ENCODE measurements at places on chromosomes 11 and 22.

DNA sequence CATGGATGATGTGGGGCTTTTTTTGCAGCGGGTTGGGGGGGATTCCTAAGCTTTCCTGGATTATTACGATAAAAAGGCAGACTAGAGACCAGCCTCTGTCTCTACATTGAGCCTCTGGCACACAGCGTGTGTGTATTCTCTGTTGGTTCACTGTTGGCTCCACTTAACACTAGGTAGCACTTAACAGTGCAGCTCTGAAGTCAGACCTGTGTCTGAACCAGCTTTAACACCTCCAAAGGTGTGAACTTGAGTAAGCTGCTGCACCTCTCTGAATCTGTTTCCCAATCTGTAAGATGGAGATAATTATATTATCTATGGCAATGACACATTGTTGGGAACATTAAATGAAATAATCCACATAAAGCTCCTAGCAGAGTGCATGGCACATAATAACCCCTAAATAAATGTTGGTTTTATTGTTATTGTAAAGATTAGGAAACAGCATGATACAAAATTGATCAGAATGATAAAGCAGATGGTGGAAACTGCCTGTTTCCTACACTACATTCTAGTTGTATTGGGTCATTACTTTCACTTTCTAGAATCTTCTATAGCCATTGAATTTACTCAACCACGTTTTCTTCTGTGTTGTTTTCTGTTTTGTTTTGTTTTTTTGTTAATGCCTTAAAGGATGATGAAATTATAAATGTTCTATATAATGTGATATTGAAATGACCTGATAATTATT is 108.4 kb downstream of the ARL14EP start:
- no peak for DNase-seq

DNA sequence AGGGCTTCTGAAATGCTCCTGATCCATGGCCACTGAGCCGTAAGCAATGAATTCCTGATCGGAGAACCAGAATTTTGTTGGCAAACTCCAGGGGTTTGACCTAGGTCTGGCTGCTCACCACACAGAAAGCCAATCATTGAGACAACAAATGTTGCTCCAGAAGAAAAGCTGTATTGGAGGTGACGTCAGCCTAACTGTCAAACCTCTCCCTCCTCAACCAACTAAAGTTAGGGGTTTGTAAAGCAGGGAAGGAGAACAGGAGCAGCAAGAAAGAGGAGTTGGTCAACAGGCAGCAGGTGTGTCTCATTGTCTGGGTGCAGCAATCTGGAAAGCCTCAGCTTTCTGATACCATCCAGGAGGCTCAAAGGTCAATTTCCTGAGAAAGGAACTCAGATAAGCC is 133.7 kb upstream of the SEZ6L start:
- DNase-seq: no peak

DNA sequence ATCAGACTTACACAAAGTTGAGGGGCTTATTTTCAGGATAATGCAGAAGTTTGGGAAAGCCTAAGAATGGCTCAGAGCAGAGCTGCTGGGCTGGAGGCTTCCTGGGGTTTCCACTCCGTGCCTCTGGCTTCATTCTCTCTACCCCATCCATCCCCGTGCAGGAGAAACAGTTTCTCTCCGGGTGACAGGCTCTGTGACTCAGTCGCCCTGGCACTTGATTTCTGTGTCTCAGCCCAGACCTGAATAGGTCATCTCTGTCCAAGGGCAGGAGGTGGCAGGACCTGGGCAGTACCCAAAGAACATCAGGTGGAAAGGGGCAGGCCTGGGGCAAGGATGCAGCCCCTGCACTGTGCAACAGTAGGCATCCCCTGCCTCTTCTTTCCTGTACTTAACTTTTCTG is 38.4 kb upstream of the RTL6 start:
- DNase-seq: no peak

- no peak for DNase-seq
Measured at GRCh38 chr11:128711136-128711535, 17.3 kb downstream of the FLI1 start.

- no peak for DNase-seq
Measured at GRCh38 chr11:97685695-97686094, 1295.9 kb downstream of the JRKL start.

GRCh38 chr11:36218283-36218921 is 70.8 kb downstream of the COMMD9 start:
- DNase-seq: no peak

DNA sequence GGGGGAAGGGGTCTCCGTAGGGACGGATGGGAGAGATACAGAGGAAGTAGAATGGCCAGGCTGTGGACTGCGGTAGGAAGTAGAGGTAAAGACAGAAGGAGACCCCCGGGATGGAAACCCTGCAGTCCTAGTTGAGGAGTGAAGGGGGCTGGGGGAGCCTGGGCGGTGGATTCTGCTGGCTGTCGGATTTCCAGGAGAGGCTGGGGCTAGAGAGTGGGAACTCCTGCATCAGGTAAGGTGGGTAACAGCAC is 727 bp upstream of the SCARF2 start:
- DNase-seq: no peak

DNA sequence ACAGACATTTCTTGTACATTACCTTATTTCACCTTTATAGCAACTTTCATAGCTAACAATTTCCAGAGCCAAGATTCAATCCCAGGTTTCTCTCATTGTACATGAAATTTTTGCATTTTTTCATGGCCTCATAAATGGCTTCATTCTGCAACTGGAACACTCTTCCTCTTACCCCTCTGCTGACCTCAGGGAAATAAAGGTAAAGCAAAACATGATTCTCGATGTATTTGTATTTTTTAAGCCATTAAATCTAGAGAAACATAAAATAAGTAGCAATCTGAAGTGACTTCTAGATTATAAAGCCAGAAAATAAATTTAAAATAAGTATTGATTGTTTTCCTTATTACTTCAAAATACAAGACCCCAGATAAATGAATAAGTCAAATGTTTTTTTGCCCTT is at the start of gene OR5T2:
TSS of gene OR5T2 (minus strand) at position 101 of the 400 bp plus-strand sequence. CDS start 1,193 bp downstream, outside the sequence.
- DNase-seq: no peak

DNA sequence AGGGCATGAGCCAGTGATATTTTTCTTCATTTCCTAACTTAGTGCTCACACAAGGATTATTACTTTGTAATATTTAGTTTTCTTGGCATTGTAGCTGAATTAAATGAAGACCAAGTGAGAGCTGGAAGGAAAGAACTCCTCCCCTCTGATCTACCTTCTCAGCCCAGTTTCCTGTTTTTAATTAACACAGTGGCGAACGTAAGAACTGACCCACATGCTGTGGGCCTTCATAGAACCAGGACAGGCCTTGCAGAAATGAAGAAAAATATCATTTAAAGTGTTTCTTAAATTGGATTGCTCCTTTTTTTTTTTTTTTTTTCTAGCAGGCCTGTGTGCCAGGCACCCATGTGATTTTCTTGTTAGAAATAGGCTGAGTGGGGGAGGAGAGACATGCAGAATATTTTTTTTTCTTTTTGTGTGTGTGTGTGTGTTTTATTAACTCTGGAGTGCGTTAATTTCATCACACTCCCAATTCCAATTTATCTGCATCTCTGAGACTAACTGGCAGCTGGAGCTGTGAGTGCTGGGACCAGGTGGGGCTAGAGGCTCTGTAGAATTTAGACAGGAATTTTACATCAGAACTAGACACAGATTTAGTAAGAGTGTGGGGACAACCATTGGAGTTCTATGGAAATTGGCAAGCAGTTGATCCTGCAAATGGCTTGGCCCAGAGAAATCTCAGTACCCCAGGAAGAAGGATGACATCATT is 320.5 kb downstream of the DDX10 start:
- DNase-seq: no peak

DNA sequence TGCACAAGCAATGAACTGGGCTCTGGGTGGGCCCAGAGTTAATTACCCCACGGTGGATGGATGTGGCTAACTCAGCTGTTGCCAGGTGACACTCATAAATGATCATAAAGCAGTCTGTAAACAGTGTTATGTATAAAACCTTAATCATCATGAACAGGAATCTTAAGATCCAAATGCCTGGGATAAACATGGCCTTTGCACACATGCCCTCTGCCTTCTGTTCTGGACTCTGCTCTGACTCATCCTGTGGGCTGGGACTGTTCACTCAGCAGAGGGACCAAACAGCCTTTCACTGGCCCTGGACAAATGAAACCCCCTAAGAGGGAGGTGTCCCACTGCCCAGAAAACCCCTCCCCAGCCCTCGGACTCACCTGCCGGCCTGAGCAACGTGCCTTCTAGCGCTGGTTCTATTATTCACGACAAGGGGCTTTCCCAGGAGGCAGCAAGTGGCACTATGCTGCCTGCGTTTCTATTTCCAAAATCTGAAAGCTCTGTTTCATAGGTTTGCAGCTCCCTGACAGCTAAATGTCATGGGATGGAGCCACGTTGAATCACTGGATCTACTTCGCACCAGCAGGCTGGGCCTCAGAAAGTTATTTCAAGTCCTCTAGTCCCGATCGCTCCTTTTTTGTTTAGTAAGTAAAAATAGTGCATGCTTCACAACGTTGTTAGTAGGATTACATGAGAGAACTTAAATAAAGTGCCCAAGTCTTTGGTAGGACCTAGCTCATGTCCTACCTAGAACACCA is 53.0 kb downstream of the LARGE1 start:
- no peak for DNase-seq

GRCh38 chr11:8086001-8086479 is 5.0 kb downstream of the TUB start:
- DNase-seq: peak; percentile 74

- DNase-seq: no peak
Measured at GRCh38 chr11:55607545-55607944, at the start of gene OR4C11. Gene OR4C11 (minus strand): TSS chr11:55607645. CDS start chr11:55604373, 3,272 bp downstream.

DNA sequence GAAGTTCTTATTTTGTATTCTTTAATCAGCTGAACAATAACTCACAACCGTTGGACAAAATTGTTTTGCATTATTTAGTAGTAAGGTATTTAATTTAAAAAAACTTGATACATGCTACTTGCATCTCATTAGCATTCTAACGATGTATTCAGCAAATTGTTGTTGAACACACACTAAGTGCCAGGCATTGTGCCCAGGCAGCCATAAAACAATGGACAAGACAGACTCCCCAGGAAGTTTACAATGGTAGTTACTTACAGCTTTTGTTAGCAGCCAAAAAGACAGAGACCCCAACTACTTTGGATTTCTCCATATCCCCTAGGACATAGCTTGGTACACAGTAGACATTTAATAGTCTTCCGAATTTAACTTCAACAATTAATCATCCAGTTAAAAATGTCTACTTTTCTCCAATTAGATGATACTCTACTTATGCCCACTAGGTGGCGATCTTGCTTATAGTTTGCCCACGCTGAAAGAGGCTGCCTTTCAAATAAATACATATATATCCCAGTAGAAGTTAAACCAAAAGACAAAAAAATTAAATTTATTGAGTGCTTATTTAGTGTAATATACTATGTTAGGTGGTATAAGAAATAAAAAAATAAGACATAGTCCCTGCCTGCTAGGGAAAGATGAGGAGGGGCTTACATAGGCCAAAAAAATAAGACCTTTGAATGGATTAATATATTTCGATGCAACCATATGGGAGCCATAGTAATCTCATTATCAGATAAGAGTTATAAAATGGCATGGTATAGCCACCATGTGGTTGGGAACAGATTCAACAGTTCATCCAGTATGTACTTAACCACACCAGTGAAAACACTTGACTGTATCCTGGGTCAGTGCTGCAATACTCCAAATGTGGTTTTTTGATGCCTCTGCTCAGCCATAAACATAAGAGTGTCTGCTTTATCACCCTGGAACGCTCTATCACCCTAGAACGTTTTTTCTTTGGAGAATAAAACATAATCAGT is 2.0 kb upstream of the FJX1 start:
- peak; percentile 42 for DNase-seq

DNA sequence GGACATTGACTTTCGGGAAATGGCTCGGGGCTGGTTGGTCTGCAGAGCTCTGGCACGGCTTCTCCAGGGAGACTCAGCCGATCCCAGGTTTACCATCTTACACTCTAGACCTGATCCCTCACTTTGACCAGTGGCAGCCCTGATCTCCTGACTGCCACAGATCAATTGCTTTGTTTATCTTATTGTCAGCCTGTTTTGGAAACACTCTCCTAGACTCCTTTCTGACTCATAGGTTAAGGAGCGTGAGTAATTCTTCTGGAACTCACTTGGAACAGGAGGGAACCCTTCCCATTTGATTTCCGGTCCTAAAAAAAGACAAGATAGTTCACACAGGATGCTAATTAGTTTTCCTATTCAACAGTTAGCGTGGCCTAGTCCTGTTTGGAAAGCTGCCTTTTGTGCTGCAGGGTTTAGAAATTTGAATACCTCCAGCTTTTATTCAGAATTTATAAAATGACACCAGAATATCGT is 16.0 kb upstream of the BMAL1 start:
- DNase-seq: no peak

DNA sequence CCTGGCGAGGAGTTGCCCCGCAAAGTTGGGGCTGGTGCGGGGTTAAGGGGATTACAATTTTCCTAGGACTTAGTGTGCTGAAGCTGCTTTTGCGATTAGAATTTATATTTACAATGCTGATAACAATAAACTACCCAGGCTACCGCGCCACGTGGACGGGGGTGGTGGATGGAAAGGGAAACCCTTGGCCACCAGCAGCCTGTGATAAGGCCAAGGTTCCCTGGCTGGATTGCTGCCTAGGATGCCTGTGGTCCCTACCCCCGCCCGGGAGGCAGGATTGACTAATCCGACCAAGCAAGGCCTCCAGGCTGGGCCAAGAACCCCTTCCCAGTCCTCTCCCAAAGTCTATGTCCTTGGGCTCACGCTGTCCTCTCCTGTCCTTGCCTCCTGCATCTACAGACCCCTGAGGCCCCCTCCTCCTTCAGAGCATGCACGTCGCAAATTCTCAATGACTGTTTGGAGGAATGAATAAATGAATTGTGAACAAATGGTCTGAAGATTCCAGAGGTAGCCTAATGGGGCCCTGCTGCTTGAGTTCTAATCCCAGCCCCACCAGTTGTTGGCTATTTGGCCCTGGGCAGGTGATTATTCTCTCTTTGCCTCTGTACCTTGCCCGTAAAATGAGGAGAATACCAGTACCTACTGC is 7.6 kb upstream of the CHKA start:
- DNase-seq: no peak

- DNase-seq: no peak
Measured at GRCh38 chr11:37407461-37407860, 809.4 kb upstream of the RAG2 start.

GRCh38 chr11:134659882-134660281 is 247.8 kb upstream of the B3GAT1 start:
- no peak for DNase-seq

DNA sequence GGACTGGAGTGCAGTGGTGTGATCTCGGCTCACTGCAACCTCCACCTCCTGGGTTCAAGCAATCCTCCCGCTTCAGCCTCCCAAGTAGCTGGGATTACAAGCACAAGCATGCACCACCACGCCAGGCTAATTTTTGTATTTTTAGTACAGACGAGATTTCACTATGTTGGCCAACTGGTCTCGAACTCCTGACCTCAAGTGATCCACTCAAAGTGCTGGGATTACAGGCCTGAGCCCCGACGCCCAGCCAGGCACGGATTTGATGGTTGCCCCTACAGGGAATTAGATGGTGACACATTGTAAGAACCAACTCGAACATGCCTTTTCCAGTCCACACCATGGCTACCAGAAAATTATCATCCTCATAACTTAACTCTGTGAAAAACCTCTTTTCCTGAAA is 26.8 kb upstream of the RTL6 start:
- no peak for DNase-seq

Measured in NCI-H187 treated with DMSO at 0.1 percent for 48 hours (cell line).